Right forelimb (tissue), 1 donor: ENCODE measurements at places on chromosomes 2 and 18.

DNA sequence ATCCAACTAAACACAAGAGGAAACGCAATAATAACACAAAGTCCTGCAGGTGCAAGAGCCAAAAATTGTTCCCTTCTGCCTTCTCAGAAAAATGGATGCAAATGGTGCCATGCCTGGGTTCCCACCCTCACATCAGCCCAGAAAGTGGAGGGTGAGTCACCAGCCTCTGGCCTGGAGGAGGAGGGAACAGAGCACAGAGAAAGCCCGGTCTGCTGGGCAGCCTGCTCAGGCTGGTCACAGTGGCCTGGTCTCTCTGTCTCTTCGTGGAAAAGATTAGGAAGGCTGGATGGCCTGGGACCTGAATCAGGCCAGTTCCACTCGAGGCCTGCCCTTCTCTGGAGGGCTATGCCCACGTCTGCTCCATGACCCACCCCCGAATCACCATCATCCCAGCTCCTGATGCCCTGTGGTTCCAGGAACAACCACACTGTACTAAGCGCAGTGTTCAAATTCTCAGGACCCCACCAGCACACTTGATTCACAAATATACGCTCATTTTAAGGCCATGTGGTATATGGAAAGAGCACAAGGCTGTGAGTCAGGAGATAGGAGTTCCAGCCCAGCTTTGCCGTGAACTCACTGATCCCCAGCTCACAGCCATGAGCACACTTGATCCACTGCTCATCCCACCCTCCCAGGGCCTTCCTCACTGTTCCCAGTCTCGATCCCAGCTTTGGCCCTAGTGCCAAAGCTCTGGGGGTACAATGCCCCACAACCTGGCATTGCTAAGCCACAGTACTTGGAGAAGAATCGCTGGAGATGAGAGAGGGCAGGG, 82.1 kb downstream of the ZBTB7C start:
- DNase-seq: no peak

GRCh38 chr2:105455488-105456003, 56.7 kb upstream of the FHL2 start:
- no peak for DNase-seq

GRCh38 chr2:190717764-190718651, 69.1 kb downstream of the NAB1 start:
- no peak for DNase-seq

- DNase-seq: no peak
Measured at GRCh38 chr18:21450913-21451312, 149.6 kb downstream of the ESCO1 start.

- no peak for DNase-seq
Measured at GRCh38 chr2:182887093-182887492, 20.7 kb upstream of the FRZB start.

DNA sequence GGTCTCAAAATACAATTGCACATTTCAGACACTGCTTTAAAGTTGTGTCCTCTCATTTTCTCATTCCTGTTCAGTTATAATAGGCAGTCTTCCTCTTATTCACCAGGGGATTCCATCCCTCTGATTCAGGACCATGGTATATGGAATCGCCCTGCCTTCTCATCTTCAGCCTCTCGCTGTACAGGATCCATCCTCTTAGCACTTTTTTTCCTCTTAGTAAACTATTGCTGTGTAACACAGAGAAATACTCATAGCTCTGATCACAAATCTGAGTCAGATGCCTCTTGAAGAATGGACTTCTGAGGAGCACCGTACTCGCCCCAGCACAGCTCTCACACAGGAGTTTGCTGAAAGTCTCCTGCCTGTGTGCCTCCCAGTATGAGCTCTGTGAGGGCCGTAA, 11.3 kb downstream of the RMP24 start:
- DNase-seq: no peak

GRCh38 chr2:98731041-98731893, at the start of gene MGAT4A:
TSS of gene MGAT4A (minus strand) at chr2:98731132. CDS start at chr2:98726332, 4,800 bp downstream.
- DNase-seq: peak; percentile 79

GRCh38 chr2:10316336-10316735, 13.6 kb downstream of the HPCAL1 start:
- DNase-seq: no peak

- no peak for DNase-seq
Measured at GRCh38 chr18:57789759-57790158, 13.4 kb downstream of the ATP8B1 start.

GRCh38 chr18:26416652-26417150, 131.7 kb downstream of the KCTD1 start:
- no peak for DNase-seq

DNA sequence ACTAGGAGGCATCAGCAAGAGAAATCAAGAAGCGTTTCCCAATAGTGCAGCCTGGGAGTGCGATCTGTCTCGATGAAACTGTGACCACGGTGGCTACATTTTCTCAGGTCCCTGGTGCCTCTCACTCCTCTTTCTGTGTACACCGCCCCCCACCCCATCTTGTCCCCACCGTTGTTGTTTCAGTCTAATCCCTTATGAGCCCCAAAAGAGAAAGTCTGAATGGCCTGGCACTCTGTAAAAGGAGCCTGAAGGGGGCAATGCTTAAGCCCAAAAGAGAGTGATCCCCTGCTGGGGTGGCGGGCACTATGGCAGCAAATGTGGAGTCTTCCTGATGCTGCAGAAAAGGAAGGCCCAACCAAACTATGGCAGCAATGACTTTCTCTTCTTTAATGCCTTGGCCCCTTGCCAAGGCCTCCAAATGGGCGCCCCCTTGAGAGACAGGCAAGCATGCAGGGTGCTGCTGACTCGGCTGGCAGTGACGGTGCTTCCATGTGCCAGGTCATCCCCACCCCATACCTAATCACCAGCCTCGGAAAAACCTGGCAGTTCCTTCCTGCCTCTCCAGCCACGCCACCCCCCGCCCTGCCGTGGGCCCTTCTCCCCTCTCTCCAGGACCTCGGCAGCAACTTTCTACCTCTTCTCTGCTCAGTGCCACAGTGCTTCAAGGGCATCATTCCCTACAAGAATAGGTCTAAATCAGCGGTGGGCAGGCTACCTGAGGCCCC, 123.0 kb downstream of the CYP26B1 start:
- peak; percentile 38 for DNase-seq

DNA sequence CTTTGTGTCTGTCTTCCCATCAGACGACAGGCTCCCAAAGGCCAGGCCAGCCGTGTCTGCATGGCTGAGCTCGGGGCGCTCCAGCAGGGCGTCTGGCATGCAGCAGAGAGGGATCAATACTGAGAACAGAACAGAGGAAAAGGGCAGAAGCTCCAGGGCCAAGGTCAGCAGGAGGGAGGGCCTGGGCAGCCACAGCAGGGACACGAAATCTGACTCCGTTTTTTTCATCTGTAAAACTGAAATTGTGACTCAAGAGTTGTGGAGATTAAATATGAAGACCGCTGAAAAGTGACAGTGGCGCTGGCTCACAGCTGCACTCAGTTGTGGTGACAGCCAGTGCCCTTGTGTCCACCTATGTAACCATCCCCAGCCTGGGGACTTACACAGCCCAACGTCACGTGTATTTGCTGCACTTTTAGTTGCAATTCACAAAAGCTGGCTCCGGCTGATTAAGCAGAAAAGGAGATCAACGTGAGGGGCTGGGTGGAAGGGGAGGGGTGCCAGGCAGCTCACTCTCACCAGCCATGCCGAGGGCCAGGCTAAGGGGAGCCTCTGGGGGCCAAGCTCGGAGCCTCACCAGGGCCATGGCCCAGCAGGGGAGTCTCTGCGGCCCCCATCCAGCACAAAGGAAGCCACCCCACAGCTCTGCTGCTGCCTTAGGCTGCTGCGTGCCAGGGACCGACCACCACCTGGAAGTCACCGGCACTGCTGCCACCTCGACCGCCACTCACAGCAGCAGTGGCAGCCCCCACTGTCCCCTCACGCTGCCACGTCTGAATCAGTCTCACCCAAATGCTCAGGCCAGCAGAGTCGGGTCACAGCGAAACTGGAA, 74.7 kb downstream of the EIPR1 start:
- no peak for DNase-seq

- no peak for DNase-seq
Measured at GRCh38 chr2:95552911-95553310, 38.9 kb upstream of the TRIM43 start.

- no peak for DNase-seq
Measured at GRCh38 chr2:196915507-196916189, 10.9 kb downstream of the PGAP1 start.

DNA sequence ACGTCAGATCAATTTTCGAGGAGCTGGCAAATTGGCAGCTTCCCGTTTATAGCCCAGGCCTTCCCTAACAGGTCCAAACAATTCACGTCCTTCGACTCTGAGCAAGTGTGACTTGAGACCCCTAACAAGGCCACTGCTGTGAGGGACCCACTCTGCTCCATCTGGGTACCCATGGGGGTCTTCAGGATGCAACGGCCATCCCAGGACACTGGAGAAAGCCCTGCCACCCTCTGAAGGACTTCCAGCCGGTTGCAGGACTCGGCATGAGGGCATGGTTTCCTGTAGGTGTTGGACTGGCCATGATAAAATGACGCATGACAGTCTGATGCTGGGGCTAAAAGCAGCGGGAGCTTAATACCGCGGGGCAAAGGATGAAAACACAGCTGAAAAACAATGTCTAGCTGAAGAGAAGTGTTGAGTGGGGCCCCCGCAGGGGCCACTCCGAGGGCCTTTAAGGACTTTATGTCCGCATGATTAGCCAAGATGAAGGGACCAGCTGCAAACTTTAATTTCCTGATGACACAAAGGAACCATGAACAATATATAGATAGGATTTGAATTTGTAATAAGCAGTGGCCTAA, 113.3 kb upstream of the ZNF521 start:
- no peak for DNase-seq

- peak; percentile 66 for DNase-seq
Measured at GRCh38 chr2:152594792-152595191, 122.5 kb downstream of the PRPF40A start.

DNA sequence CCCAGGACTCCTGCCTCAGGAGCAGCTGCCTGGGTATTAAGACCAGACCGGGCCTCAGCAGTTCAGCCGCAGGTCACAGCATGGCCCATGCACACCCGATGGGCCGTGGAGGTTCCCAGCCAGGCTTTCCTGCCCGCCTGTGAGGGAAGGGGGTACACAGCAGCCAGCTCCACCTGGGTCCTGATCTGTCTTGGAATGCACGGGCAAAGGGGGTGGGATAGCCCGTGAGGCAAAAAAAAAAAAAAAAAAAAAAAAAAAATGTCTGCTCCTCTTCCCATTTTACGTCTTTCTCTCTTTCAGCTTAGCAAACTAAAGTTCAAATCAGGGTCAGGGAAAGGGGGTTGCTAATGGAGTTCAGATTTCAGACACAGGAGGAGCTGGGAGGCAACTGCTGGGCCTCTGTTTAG, 385.2 kb downstream of the TNS1 start:
- no peak for DNase-seq

DNA sequence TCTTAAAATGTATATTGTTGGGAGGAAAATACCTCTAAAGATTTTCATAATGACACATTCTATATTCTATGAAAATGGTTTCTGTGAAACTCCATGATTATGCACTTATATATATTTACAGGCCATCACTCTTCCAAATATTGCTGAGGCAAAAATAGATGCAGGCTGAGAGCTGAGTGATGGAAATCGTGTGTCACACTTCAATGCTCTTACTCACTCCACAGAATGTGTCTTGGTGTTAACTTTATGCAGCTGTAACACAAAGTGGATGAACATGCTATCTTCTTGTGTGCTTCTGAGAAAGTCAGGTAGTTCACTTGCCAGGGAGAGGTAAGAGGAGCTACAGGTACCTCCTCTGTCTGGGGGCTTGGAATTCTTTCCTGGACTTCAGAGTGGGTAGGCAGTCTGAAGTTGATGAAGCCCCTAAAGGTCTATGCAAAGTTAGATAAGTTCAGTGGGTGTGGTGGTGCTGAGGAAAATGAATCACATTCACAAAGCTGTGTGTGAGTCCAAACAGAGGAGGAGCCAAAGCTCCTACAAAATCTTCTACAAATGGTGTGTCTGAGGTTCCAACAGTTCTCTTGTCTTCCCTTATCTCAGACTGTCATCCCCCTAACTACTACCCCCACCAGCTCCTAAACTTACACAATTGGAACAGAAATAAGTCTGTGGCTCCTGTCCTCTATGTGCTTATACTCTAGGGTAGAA, 74.2 kb upstream of the ST6GAL2 start:
- no peak for DNase-seq

- DNase-seq: no peak
Measured at GRCh38 chr18:9285604-9286003, 49.0 kb upstream of the TWSG1 start.

- DNase-seq: no peak
Measured at GRCh38 chr2:66555501-66556324, 120.8 kb downstream of the MEIS1 start.

DNA sequence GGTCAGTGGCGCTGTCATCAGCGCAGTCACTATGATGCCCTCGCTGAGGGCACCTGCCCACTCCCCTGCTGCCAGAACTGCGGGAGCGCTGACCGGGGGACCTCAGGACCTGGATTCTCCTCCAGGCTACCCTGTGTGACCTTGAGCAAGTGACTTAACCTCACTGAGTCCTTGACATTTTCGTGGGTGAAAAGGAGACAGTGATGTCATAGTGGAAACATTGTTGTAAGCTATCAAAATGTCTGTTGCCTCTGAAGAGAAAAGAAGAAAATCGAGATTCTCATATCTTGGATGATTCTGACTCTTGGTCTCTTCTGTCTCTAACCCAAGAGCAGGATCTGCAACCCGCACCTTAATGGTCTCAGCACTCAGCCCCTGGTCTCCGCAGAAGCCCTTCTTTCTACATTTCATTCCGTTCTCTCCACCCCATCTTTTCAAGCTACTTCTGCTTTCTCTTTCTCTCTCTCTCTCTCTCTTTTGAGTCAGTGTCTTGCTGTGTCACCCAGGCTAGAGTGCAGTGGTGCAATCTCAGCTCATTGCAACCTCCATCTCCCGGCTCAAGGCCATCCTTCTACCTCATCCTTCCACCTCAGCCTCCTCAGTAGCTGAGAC, 978 bp upstream of the TUBA4A start:
- no peak for DNase-seq

DNA sequence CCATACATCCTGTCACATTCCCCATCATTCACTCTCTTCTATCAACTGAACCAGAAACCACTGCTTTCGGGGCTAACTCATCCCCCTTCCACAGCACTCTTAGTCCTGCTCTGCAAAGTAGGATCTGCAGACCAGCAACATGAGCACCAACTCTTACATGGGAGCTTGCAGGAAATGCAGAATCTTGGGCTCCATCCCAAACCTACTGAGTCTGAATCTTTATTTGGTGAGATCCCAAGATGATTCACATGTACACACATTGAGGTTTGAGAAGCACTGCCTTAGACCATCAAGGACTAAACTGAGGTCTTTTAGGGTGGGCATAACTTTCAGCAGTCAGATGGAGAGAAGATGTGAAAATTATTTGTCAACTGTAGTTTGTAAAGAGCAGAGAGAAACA, 235.6 kb upstream of the EPHA4 start:
- no peak for DNase-seq

DNA sequence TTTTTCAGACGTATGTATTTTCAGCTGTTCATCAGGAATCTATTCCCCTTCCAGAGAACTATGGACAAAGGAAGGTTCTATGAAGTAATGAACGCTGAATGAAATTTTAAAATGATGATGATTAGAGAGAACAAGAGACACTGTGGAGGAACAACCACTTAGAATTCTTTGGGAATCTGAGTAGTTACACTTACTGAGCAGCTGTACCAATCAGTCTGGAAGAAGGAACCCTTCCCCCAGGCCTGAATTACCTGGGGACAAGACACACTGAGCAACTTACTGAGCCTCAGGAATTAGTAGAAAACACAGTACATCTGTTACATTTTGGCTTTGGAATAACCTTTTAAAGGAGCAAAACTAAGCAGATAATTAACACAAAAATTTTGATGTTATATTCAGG, 1.9 kb downstream of the MSTN start:
- no peak for DNase-seq

- no peak for DNase-seq
Measured at GRCh38 chr2:240998995-240999791, 775 bp downstream of the SNED1 start.
